ENCODE measurements at places on chromosomes 3 and 15.

GRCh38 chr3:122101646-122102045 lies 46.5 kb downstream of the CD86 start:
- DNase-seq, result no peak

DNA sequence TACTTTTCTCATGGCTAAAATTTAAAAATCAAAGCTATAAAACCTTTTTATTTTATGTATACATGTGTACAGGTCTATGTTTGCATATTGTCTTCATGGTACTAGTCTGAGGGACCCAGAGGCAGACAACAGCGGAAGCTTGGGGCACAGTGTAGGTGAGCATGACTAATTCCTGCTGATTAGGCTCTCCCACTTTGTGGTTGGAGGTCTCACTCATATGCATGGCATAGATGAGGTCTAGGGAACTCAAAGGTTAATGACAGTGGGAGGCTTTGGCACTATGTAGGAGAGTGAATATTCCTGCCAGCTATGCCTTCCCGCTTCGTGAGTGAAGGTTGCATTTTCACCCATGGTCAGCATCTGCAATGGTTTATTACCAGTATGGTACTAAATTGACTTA lies 47.5 kb upstream of the AADACL2 start:
- no peak for DNase-seq

GRCh38 chr15:65414841-65415621 lies 7.7 kb downstream of the IGDCC4 start:
- DNase-seq, result no peak

- no peak for DNase-seq
Measured at GRCh38 chr3:182479419-182480336, 313.6 kb upstream of the ATP11B start.

GRCh38 chr3:59442046-59442445 lies 392.2 kb upstream of the CFAP20DC start:
- no peak for DNase-seq

- DNase-seq, result no peak
Measured at GRCh38 chr3:112470788-112471187, 28.5 kb downstream of the BTLA start.

DNA sequence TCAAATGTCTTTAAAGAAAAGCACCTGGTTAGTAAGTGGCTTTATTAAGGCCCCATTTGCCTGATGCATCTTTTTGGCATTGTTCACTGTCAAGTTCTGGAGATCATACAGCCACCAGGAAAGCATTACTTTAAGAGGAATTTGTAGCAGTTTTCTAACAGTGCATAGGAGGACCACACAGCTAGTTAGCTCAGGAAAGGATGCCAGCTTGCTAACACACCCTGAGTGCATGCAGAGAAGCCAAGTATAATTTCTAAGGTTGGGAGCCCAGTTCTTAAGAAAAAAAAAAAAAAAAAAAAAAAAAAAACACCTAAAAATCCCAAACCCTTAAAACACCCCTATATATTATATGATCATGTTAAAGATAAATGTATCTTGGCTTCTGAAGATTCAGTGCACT lies 102.0 kb upstream of the FEZF2 start:
- no peak for DNase-seq

- DNase-seq, result no peak
Measured at GRCh38 chr3:5733995-5734394, 546.5 kb downstream of the EDEM1 start.

DNA sequence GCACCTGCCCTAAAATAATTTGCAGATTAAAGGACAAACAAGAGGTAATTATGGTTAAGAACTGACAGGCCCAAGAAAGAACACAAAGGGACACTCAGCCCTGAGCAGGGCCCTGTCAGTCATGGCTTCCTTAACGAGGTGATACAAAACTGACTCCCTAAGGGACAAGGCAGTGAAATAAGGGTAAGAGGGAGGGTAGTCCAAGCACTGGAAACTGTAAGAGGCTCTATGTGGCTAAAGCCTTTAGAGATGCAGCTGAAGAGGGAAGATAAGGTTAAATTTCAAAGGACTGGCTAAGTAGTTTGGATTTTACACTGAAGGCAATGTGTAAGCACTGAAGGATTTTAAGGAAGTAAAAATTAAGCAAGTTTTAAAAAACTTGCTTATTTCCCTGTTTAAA lies 3.9 kb downstream of the ATR start:
- DNase-seq, result no peak

GRCh38 chr15:71768184-71768583 lies 42.2 kb upstream of the NR2E3 start:
- no peak for DNase-seq

- DNase-seq, result no peak
Measured at GRCh38 chr15:29736012-29736743, 86.1 kb downstream of the TJP1 start.

Data from stimulated activated CD8-positive, alpha-beta memory T cell treated with anti-CD3 and anti-CD28 coated beads, Interleukin-7, amount 100 ng/mL, for 24 hours (primary cell).